ENCODE measurements at places on chromosomes 2 and 18.

DNA sequence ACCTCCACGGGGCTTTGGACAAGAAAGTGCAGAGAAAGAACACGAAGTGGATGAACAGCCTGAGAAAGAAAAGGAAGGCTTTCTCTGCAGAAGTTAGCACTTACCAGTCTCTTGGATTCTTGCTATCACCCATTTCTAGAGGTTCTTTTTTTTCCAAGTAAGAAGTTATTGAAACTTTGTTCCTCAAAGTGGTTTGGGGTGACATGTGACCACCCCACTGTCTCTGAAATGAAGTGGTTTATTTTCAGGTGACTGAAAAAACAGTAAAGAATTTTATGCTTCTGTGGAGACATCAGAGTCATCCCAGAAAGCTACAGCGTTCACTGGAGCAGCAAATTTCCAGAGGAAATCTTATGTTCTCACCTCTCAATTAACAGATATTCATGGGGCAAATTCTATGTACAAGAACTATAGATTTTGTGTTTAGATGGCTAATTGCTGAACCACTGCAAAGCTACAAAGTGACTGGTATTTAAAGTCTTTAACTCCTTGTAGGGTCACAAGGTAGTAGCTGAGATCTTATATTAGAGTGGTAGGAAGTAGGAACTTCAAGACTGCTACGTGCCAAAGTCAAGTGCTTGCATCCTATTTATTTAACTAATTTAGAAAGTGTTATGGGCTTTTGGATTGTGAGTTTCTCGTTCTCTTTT is 267.5 kb downstream of the TGIF1 start:
- no peak for DNase-seq

DNA sequence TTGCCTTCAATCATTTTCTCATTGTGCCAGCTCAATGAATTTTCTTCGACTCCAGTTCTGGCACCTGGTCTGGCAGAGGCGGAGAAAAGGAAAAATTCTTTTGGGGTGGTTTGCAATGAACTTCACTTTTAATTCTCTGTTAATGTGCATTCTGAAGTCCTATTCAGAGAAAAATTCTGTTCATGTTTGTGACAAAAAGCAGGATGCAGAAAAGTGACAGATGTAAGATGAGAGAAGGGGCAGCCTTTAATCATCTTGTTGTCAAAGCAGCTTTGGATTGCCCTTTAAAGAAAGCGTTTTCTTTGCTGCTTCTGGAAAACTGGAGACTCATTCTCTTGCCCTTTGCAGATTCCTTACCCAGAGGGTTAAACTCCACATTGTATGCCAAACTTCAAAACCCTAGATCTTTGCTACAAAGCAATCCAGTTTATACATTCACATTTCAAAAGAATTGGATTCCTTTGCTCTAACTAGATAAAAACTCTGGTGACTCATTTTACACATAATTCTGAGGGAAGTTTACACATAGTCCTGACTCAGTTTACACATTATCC is 94.6 kb upstream of the CAVIN2 start:
- DNase-seq, result no peak

DNA sequence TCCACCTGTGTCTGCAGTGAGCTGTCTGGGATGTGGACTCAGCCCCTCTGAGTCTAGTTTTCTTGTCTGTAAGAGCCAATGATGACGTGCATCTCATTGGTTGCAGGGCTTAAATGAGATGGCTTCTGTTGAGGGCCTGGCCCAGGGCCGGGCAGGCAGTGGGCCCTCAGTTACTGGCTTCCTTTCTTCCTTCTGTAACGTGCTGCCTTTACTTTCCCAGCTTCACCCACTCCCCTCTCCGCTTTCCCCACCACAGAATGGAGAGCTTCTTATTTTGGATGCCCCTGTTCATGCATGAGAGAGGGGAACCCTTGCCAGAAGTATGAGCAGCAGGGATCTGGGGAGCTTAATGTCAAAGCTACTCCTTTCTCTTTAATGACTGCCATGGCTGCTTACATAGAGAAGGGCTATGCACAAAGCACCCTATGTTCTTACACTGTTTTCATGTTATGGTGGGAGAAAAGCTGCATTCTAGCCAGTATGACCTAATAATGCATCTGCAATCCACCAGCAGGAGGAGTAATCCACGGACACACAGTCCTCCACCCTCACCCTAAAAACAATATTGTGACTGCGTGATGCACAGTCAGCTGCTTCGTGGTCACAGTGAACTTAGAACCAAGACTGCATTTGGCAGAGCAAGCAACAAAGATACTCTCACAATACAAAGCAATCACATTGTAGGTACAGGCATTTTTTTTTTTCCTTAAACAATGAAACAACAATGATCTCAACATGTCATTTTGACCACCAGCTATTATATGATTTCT is 37.2 kb downstream of the CREG2 start:
- peak; percentile 72 for DNase-seq

- DNase-seq, result no peak
Observed at GRCh38 chr2:16363581-16363980, 302.1 kb downstream of the CYRIA start.

DNA sequence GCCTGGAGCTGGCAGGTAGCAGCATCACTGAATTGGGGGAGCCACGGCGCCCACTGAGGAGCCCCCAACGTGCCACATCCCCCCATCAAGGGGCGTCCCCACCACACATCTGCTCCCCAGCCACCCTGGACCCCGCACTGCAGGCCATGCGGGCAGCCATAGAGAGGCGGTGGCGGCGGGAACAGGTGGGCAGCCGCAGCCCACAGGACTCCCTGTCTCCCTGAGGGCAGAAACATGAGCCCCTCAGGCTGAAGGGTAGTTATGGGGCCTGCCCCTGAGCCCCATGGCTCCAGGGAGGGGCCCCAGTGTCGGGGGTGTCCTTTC is 26.6 kb downstream of the CROCC2 start:
- no peak for DNase-seq

DNA sequence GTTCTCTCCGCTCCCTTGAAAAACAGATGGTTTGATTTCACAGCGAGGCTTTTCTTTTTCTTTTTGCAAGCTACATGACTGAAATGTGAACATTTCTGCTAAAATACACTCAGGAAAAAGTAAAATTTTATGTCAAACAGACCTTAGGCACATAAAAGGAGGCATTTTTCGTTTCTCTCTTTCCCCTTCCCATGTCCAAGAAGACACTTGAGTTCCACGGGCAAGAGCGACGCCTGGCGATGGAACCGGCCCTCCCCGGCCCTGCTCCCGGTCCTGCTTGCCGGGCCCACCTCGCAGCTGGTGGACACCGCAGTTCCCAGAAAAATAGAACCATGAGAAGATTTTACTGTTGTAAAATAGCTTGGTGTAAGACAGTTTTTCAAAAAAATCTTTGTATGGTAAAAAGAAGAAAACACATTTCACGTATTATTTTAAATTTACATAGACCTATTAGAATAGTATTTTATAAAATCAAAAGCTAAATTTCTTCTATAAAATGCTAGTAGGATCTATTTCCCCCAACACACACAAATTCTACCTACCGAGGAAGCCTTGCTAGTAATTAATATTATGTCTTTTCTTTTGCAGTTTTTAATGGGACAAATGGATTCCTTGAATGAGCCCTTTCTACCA is 2.3 kb upstream of the ALKAL2 start:
- DNase-seq, result peak; percentile 50

GRCh38 chr2:29370173-29370572 is 255.0 kb downstream of the CLIP4 start:
- DNase-seq, result no peak

DNA sequence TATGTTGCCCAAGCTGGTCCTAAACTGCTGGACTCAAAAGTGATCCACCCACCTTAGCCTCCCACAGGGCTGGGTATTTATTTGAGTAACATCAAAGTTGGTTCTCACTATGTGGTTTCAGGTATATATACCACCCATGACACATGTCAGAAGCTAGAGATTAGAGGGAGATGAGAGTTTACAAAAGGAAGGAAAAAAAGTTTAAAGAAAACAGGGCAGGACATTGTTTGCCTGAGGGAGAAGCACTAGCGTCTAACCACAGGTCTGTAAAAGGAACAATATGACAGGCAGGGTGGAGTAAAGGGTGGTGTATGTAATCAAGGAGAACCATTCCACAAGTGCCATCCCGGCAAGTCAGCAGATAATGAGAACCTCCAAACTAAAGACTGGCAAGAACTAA is 8.5 kb downstream of the CEP76 start:
- no peak for DNase-seq

- DNase-seq, result no peak
Observed at GRCh38 chr2:56118474-56118873, 65.3 kb upstream of the CCDC85A start.

GRCh38 chr2:104384961-104385360 is 469.0 kb upstream of the POU3F3 start:
- DNase-seq, result no peak

DNA sequence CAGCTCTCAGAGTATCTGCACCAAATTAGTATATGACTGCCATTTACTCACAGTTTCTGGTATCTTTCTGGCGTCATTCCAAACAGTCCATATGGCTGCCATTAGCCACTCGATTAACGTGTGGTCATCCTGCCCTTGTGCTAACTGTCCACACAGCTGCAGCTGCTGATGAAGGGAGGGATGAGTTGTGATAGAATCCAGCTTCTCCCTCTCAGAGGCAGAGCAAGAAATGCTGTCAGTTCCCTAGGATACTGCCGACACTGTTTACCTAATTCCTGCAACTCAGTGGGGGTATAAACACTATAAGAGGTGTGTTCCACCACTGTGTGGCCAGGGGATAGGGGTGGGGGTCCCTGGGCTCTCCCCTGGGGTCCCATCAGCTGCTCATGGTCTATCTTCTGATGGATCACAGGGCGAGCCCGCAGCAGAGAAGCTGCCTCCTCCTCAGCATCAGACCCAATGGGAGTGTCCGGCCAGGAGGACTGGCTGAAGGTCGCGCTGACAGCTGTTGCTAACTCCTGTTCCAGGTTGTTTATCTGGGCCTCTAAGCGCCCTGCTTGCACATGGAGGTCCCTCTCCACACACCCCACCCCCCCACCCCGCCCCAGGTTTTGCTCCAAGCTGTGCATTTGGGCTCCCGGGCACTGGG is 17.3 kb upstream of the KLHL23 start:
- DNase-seq, result no peak

DNA sequence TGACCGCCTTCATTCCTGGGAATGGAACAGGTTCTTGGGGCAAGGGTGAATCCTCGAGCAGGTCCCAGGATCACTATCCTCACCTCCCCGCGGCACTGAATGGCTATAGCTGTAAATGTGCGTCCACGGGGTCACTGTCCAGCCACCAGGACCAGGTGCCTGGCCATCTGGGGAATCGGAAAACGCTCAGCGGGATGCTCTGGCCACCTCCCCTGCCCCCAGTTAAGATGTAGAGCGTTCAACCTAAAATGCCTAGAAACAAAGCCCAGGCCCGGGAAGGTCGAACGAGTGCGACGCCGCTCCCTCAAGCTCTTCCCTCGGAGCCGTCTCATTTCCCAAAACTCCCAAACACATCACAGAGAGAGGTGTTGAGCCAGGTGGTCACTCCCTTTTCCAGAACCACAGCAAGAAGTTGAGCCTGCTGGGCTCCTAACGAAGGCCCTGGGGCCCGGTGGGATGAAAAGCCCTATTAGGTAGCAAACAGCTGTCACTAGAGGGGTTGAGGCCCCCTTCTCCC is 795 bp upstream of the CAPN10 start:
- DNase-seq, result no peak

GRCh38 chr2:46170026-46170425 is 127.2 kb upstream of the EPAS1 start:
- DNase-seq, result no peak

GRCh38 chr2:231399853-231400680 is 4.6 kb downstream of the B3GNT7 start:
- DNase-seq, result peak; percentile 35

- DNase-seq, result no peak
Observed at GRCh38 chr2:5698134-5698533, 6.0 kb downstream of the SOX11 start.

- DNase-seq, result no peak
Observed at GRCh38 chr2:47601568-47601967, 181.4 kb upstream of the MSH6 start.

All from inflammatory macrophage treated with lipopolysaccharide for 1 hour (primary cell).